ENCODE measurements at places on chromosomes 7 and 10.

DNA sequence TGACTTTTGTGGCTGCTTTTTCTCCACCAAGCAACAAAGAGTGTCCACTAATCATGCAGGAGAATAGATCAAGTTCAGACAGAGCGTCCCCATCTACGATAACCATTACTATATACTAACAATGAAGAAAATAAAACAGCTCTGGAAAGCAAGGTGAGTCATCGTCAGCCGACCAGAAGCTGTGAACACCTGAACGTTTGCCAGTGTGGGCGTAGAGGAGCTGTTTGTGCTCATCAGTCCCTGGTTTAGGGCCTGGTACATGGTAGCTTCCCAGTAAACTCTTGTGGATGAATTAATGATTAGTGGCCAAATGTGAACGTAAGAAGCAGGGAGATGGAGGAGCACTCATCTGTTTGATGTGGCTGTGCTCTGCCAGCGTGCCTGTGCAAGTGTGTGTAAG is 180.7 kb downstream of the EVX1 start:
- no peak for DNase-seq

DNA sequence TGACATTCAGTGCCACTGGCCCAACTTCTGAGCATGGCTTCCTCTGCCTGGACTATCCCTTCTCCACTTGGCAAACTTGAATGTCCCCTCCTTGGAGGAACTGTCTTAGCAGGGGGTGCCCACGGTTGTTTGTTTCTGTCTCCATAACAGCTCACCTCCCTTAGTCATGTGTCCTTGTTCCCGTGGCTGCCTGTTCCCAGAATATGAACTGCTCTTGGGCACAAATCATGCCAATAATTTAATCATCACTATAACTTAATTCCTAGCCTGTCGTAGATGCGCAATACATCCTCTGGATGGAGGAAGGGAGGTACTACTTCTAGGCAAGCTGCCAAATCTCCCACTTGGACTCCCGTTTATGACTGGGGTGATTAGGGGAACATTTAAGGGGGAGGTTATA is 173.1 kb downstream of the MYOF start:
- DNase-seq, result no peak

DNA sequence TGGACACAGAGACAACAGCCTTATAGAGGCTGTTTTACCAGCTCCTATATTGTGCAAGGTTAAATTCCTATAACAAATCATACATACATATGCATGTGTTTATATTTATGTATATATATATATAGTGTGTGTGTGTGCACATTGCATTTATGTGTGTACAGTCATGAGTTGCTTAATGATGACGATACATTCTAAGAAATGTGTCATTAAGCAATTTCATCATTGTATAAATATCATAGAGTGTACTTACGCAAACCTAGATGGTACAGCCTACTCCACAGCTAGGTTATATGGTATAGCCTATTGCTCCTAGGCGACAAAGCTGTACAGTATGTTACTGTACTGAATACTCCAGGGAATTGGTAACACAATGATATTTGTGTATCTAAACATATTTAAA is 30.1 kb upstream of the TNKS2 start:
- no peak for DNase-seq

DNA sequence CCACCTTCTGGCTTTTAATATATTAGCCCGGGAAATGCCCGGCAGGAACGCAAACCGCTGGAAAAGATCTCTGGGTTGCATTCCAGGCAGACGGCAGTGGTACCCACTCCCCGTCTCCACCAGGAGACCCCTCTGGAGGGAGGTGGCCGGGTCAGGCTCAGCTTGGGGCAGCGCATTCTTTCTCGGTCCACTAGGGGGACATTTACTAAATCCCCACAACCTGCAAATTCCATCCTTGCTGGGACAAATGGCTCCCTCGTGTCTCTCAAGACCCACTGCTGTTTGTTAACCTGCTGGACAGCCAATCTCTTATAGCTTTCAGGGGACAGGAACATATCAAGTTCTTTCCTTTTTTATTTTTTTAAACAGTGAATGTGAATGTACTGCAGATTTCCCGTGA is 45.8 kb upstream of the CARD11 start:
- DNase-seq, result peak; percentile 30

GRCh38 chr7:92250603-92251002 is 4.8 kb downstream of the ANKIB1 start:
- no peak for DNase-seq

DNA sequence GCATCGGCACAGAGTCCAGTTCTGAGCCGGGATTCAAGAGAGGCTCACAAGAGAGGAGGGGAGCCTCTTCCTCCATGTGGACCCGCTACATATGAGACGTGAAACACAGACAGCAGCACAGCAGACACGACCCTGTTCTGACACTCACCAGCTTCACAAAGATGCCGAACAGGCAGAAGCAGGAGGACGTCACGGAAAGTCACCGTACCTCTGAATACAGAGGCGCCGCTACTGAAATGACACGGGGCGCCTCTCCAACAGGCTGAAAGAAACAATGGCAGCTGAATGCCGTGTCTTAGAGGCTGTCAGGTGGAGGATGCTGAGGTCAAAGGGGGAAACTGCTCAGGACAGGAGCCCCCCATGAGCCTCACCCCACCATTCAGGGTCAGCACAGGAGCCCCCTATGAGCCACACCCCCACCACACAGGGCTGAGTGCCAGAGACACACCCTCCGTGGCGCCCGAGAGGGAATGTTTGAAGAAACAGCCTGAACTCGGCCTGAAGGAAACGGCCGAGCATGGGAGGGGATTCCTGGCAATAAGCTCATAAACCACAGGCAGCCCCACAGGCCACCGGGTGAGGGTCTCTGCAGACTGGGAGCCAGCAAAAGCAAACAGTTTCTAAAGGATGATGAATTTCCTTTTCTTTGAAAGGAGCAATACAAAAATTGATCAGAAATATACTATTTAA is 510.3 kb downstream of the PTPRN2 start:
- DNase-seq, result no peak

GRCh38 chr10:131312478-131312836 is 936 bp upstream of the TCERG1L start:
- peak; percentile 40 for DNase-seq

DNA sequence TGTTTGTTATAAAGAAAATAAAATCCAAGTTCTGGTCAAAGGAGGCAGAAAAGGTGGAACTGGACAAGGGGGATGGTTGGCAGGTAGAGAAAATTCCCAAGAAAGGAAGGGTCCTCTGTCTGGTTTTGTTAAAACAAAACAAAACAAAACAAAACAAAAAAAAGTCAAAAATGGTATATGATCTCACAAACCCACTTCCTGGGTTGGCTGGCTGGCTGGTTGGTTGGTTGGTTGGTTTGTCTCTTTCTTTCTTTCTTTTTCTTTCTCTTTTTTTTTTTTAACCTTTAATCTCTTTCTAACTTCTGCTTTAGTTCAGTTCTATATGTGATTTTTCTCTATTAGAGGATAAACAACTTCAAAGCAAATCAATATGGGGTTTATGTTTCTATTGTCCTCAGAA is 41.1 kb upstream of the CPN1 start:
- DNase-seq, result no peak

- DNase-seq, result no peak
Measured at GRCh38 chr10:68001539-68001938, 73.5 kb downstream of the HERC4 start.

- no peak for DNase-seq
Measured at GRCh38 chr10:77793831-77794230, 132.7 kb downstream of the DLG5 start.

DNA sequence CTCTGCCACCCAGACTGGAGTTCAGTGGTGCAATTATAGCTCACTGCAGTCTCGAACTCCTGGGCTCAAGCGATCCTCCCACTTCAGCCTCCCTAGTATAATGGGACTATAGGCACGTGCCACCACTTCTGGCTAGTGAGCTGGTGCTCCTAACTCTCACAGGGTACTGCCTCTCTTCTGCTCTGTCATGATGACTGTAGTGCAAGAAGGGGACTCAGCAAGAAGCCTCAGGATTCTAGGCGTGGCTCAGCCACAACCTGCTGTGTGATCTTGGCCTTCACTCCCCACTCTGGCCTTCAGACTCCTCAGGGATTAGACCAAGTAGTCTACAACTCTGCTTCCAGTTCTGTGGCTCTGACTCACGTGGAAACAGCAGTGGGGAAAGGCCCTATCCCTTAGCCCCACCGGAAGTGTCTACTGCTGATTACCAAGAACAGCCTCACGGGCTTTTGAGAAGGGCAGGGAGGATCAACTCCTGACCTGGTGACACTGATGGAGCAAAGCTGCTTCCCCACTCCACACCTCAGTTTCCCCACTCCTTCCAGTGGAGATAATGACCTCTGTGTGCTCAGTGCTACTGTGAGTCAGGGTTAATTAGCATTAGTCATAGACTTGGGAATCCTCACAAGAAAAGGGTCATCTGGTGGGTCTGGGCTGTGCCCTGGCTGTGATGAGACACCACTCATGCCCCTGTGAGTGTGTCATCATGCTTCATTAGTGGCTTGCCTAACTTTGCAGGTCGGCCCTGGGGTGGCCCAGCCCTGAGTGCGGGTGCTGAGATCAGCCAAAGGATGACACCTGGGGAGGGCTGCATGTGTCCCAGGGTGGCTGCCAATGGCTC is 41.1 kb downstream of the ZC3HC1 start:
- peak; percentile 38 for DNase-seq

- DNase-seq, result no peak
Measured at GRCh38 chr10:132593900-132594876, 56.6 kb downstream of the INPP5A start.

DNA sequence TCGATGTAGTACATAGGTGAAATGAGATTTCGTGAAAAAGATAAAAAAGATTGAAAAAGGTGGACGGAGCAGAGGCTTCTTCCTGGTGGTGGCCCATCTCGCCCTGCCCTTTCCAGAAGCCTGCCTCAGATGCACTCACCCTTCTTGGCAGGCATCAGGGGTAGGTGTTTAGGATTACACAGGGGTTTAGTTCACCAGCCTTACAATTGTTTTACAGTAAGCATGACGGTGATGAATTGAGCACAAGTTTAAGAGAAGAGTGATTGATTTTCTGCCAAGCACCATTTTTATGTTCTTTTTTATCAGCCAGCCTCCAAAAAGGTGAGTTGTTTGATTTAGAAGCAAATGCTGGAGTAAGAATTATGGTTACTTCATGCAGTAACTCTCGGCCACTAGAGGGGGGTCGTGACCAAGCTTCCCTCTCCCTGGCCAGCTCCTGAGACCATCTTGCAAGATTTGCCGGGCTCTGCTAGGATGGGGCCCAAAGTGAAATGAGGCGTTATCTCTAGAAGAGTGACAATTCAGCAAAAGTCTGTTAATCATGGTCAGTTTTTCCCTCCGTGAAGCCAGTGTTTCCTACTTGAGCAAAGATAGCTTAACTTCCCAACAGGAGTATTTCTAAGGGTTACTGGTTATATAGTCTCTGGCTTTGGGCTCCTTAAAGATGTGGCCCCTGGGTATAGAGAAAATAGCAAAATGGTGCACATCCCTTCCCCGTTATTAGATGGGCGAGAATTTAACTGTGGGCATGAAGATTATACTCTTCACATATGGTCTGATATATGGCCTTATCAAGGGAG is 228.8 kb downstream of the BMPER start:
- DNase-seq, result peak; percentile 41

GRCh38 chr7:32223721-32224120 is 153.5 kb upstream of the PDE1C start:
- DNase-seq, result no peak

GRCh38 chr10:31618541-31619291 is 299.7 kb downstream of the ZEB1 start:
- DNase-seq, result no peak

GRCh38 chr10:118610577-118610976 is 15.1 kb upstream of the PRLHR start:
- no peak for DNase-seq

- DNase-seq, result no peak
Measured at GRCh38 chr7:103810112-103810744, 179.2 kb downstream of the RELN start.

DNA sequence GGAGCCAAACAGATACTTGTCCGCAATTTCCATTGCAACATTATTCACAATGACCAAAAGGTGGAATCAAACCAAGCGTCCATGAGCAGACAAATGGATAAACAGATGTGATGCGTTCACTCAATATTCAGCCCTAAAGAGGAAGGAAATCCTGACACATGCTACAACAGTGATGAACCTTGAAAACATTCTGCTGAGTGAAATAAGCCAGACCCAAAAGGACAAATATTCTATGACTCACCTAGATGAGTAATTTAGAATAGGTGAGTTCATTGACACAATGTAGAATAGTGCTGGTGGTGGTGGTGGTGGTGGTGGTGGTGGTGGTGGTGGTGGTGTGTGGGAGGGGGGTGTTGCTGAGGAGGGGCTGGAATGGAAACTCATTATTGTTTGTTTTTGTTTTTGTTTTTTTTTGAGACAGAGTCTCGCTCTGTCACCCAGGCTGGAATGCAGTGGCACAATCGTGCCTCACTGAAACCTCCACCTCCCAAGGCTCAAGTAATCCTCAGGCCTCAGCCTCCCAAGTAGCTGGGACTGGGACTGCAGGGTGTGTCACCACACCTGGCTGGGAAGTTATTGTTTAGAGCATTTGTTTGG is 28.6 kb downstream of the SMKR1 start:
- DNase-seq, result peak; percentile 71

DNA sequence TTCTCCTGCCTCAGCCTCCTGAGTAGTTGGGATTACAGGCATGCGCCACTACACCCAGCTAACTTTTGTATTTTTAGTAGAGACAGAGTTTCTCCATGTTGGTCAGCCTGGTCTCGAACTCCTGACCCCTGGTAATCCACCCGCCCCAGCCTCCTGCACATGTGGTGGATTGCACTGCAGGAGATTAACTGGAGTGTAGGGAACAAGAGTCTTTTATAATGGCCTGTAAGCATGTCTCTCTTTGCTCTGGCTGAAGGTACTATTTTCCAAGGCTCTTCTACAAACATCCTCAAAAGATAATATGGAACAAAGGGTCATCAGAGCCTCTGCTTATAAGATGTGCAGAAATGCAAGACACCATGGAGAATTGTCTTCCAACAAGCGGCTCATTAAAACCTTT is 3.2 kb downstream of the TOMM7 start:
- DNase-seq, result no peak

- no peak for DNase-seq
Measured at GRCh38 chr7:37095122-37095521, 353.5 kb downstream of the ELMO1 start.

- DNase-seq, result peak; percentile 67
Measured at GRCh38 chr7:130959743-130960207, 225.8 kb upstream of the KLF14 start.

GRCh38 chr7:84159435-84159834 is 35.2 kb downstream of the SEMA3A start:
- no peak for DNase-seq

DNA sequence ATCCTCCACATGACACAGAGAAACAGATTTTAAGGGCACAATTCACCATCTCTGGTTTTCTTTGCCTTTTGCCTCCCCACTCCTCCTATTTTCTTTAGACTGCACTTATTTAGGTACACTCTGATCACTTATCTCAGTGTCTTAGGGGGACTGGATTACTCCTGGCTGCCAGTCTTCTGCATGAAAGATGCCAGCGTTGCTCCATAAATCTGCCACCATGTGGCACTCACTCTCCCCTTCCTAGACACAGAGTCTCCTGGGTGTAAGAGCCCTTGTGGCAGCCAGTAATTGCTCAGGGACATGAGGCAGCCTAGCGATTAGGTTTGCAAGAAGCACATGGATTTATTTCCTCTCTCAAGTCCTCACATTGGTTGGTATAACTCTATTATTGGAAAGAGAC is 34.5 kb upstream of the RBM20 start:
- DNase-seq, result no peak
